ENCODE measurements at places on chromosomes 2 and 18.

DNA sequence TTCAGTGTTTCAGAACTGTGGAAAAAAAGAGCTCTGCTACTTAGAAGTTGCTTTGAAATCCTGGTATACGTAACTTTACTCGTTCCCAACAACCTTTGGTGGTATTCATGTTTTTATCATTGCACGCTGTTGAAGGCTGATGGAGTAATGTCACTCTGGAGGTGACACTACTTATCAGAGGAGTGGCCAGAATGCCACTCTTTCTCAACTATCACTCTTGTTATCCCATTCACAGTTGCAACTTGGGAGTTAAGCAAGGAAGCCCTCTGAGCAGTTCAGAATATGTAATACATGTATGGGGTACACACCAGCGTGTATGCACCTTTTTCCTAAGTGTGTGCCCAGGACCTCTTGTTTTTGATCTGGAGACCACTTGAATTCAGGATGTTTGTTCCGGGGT is 53.6 kb downstream of the TANC1 start:
- DNase-seq, result no peak

DNA sequence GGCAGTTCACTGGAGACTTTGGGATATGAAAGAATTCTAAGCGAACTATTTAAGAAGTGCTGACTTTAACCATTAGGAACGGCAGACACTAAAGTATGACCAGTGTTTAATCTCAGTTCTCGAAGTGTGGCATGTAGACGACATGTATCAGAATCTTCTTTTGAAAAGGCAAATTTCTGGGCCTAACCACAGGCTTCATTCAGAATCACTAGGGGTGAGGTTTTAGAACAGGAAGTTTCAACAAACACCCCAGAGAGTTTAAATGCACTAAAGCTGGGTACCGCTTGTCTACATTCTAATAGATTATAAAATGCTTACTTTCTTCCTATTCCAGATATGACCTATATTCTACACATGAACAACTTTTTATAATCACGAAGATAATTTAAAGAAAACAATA is 180.3 kb downstream of the ANKRD44 start:
- DNase-seq, result no peak

DNA sequence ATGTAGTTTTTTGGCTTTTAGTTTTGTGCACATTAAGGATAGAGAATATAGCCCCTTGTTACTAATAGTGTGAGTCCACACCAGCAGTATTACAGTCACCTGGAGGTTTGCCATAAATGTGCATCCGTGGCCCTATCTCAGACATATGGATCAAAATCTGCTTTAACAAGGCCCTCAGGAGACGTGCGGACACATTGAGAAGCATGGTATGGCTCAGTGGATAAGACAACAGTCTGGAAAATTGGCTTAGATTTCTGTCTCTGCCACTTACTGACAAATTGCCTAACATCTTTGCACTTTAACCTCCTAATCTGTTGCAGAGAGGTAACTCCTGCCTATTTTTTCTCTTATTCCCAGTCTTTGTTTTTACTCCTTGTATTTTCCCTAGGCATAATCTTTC is 307.2 kb upstream of the DLGAP1 start:
- DNase-seq, result no peak

- DNase-seq, result no peak
These were observed 1.7 kb downstream of the TNFRSF11A start for GRCh38 chr18:62326646-62327348.

- no peak for DNase-seq
These were observed 22.6 kb upstream of the FAM117B start for GRCh38 chr2:202612145-202612544.

- no peak for DNase-seq
These were observed 152.7 kb downstream of the CERS6 start for GRCh38 chr2:168608796-168609195.

DNA sequence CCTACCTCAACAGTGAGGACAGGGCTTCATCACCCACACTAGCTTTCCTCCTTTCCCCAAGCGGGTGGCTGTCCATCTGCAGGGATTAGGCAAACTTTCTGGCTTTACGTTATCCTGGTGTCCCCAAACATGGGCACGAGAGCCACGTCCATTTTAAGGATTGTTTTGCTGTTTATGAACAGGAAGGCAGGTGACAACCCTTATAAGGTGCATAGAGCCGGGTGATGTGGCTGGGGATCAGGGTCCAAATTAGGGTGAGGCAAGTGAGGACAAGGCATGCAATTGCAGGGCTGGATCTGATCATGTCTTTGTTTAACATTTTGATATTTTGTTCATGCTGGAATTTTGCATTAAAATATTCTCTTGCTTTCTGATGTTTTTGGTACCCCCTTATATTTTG is 27.6 kb upstream of the ITGA6 start:
- DNase-seq, result no peak

DNA sequence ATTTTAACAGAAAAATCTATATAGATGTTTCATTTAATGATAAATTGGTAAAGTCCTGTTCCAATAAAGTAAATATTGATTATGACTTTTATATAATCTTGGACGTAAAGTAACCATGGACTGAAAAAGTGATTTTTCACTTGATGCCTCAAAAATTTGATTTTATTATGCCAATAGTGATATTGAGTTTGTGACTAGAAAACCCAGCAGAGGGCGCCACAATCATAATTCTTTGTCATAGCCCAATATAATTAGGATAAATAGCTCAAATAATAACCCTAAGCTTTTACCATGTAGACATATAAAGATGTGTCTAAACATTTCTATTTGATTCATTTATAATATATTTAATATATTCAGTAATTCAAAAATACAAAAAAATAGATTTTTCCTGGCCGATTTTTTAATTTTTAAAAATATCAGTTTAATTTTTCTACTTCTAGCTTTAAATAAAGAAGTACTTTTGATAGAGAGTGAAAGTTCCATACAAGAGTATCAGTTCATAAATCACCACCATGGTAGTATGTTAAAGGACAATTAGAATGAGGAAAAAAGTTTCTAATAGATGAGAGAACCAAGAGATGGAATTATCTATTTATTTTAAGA is 30.7 kb downstream of the CAMKMT start:
- peak; percentile 54 for DNase-seq

DNA sequence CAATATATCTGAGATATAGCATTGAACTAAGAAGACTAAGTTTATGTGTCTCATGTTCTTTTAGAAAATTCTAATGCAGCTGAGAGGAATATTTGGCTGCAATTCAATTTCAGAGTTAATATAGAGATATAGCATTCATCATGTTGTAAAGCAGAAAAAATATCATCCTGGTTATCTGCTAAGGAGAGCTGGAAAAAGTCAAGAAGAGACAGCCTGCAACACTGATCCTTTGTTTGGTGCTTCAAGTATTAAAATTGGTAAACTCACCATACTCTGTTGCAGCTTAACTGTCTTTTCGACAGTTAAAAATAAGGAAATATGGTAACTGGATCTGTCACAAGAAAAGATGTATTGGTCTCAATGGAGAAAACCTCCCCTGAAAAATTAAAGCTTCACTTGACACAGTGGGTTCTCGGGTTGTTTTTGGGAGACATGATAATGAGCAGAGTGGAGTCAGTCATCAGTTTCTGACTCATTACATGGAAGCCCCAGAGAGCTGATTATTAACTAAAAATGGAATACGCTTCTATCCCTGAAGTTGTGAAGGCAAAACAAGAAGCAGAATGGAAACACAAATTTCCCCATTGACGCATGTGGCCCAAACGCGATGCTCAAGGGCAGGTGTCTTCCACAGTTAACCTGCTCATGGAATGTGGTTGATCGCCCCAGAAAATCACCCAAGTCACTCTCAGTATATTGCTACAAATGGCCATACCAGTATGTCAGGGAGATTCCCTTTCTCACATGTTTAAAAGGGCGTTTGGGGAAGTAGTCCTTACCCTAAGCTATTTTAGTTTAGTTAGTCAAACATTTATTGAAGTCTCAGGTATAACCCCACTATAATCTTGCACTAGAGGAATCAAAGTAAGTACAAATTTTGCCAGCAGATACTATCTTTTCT is 8.2 kb downstream of the BCL2 start:
- no peak for DNase-seq

GRCh38 chr2:231012463-231012862 is 16.5 kb downstream of the SPATA3 start:
- no peak for DNase-seq
